Right ventricle myocardium inferior (tissue), 1 donor: ENCODE measurements at places on chromosomes 4 and X.
A peak's percentile ranks its signal among the peaks of the same experiment; 100 is the strongest.

DNA sequence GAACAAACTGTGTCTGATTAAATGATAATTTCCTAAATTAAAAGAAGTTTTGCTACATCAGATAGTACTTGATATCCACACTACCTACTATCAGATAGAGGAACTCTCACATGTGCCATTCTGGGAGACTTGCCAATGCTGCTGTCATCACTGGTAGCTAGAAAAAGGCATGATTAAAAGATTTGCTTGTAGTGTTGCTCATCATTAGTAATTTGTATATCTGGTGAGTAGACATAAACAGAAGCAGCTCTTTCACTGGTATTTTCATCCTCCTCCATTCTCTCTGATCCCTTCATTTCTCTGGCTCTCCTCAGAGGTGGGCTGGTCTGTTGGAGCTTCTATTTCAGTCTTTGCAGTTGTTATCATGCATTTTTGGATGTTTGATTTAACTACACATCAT lies 56.0 kb downstream of the SPRY1 start:
- DNase-seq, result peak; percentile 71

DNA sequence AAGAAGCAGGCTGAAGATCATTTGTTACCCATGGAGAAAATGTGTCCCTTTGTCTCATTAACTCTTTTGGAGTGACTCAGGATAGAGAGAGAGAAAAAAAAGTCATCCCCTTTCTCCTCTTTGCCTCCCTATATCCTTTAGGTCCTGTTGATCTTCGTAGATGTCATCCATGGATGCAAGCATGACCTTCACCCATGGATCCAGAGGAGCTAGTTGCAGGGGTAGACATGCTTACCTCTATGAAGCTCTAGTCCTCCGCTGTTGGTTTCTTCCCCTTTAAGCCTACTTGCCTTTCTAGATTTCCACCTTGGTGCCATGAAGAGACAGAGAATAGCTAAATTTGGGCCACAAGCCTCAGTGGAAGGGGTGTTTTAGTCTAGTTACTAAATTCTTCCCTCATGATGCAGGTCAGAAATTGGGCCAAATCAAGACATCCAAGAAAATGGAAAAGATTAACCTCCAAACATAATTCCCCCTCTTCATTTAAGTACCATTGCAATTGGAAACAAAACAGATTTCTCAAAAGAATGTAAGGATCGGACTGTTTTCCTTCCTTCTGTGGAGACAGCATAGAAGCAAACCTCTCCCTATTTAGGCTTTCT lies 178.4 kb downstream of the TECRL start:
- DNase-seq, result no peak

DNA sequence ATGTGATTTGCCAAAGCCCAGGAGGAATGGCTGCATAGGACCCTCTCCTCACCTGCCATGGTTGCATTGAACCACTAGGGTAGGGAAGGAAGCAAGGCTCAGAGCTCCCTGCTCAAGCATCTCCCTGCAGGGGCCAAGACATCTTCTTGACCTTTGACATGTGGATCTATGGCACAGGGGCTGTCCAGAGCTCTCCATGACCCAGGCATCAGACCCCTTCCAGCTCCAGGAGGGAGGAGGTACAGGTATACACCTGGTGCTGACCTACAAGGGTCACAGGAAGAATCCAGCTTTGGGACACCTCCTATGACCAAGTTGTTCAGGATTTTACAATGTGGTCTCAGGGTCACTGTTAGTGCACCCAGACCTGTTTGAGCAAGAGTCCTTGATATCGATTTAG lies 23.2 kb upstream of the ASMTL start:
- no peak for DNase-seq

DNA sequence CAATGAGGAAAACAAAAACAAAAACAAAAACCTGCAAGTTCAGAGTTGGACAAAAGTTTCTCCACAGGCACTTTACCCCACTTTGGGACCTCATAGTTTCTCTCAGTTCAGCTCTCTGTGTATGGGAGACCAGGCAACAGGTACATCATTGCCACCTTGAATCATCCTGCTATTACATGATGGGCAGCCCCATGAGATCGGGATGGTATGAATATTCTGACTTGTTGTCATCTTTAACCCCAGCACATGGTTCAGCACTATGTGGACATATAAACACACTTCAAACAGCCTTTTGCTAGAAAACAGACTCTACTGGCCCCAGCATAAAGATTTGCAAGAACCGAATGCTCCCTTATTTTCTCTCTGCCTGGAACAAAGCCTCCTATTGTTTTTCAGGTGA lies 176.9 kb upstream of the SCML1 start:
- DNase-seq, result no peak

DNA sequence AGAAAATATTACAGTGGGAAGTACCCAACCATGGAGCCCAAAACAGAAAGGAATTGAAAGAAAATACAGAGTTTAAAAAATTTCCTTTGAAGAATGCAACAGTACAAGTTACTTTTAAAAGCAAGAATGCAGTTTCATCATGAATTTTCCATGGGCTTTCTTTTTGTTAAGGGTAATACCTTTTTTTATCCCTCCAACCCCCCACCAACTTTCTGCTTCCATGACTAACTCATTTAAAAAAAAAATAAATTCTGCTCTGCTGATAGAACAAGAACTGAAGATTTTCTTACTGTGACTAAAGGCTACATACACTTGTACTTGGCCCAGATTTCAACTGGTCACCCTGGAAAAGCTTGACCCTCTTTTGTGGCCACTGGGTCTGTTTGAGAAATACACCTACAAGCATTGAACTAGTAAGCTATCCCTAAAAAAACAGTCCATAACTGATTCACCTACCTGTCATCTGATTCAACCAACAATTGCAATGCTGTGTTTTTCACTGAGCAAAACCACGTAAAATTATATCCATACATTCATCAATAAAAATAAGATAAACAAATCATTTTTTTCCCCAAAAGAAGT lies 214.2 kb downstream of the NSUN7 start:
- no peak for DNase-seq
